ENCODE measurements at places on chromosomes 3 and 15.
A peak's percentile ranks its signal among the peaks of the same experiment; 100 is the strongest.

DNA sequence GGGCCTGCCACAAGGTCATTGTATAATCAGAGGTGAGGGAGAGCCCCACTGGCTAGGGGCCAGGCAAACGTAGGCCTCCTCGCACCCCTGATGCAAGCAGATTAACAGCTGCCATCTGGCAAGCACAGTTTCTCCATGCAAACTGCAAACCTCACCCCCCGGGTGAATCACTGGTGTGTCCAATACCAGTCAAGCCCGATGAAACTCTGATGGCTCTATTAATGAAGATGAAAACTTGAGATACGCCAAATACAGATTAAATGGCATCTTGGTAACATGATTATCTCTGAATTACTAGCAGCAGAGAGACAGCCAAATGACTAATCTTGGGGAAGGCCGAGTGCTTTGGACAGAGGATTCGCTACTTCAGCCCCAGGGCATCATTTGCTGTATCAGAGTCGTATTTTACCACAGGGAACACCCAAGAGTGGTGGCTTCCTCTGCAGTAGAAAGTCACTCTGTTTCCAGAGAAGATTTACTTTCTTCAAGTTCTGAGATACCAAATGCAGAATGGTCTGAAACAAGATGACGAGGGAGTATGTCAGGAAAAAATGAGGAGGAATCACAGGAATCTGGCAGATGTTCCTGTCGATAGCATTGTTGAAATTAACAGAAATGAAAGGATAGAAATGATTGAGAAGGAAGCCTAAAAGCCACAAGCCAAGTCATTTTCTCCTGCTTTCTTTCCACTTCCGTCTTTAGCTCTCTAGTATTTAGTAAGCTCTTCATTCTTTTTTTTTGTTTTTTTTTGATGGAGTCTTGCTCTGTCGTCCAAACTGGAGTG, 96.2 kb upstream of the NR2F2 start:
- DNase-seq = no peak

DNA sequence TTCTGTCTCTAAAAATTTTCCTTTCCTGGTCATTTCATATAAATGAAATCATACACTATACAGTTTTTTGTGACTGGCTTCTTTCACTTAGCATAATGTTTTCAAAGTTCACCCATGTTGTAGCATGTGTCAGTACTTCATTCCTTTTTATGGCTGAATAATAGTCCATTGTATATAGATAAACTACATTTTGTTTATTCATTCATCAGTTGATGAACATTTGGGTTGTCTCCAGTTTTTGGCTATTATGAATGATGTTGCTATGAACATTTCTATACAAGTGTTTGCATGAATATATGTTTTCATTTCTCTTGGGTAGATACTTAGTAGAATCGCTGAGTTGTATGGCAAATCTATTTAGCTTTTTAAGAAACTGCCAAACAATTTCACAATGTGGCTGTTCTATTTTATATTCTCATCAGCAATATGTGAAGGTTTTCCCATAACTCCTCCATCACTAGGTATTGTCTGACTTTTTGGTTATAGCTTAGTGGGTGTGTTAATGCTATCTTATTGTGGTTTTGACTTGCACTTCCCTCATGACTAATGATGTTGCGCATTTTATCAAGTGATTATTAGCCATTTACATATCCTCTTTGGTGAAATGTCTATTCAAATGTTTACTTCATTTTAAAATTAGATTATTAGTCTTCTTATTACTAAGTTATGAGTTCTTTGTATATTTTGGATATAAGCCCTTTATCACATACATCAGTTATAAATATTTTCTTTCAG, 21.7 kb upstream of the AP4E1 start:
- DNase-seq = no peak

GRCh38 chr3:149373235-149374125, 4.0 kb downstream of the TM4SF1 start:
- DNase-seq = no peak

DNA sequence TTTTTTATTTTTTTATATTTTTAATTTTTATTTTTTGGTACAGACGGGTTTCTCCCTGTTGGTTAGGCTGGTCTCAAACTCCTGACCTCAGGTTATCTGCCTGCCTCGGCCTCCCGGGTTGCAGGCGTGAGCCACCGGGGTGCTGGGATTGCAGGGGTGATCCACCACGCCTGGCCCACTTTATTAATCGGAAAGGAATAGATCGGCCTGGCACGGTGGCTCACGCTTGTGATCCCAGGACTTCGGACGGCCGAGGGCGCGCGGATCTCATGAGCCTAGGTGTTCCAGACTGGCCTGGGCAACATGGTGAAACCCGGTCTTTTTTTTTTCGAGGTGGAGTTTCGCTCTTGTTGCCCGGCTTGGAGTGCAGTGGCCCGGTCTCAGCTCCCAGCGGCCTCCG, 26.5 kb upstream of the TUBGCP5 start:
- no peak for DNase-seq

- peak; percentile 44 for DNase-seq
Measured at GRCh38 chr15:33021806-33022389, 172.6 kb downstream of the FMN1 start.

DNA sequence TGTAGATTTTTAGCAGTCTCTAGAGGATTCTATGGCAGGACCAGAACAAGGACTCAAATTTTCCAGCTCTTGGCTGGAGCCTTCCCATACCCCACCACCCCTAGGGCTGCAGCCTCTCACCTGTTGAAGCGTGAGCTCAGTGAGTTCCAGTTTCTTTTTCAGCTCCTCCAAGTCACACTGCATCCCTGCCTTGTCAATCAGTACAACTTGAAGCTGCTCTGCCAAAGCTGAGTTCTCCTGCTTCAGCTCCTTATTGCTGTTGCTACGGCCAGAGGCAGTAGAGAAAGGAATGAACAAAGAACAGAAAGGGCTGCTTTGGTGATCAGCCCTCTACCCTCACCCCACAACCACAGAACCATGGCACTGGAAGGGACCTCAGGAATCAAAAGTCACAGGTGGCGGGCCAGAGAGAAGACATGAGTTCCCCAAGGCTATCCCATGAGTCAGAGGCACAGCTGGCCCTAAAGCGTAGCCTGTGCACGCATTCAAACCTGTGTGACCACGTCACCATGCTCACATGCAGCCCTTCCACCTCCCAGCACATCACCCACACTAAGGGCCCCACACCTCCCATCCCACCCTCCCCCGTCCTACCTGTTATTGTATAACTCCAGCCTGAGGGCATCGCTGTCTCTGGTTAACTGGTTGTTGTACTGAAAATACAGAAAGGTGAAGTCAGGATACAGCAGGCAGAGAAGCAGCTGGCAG, 83.3 kb upstream of the C2CD4B start:
- no peak for DNase-seq

GRCh38 chr15:79186616-79187015, 95.9 kb upstream of the ANKRD34C start:
- DNase-seq = no peak

- no peak for DNase-seq
Measured at GRCh38 chr3:174667386-174667785, 191.7 kb upstream of the NAALADL2 start.

- DNase-seq = no peak
Measured at GRCh38 chr3:66744521-66744920, 243.7 kb upstream of the LRIG1 start.

DNA sequence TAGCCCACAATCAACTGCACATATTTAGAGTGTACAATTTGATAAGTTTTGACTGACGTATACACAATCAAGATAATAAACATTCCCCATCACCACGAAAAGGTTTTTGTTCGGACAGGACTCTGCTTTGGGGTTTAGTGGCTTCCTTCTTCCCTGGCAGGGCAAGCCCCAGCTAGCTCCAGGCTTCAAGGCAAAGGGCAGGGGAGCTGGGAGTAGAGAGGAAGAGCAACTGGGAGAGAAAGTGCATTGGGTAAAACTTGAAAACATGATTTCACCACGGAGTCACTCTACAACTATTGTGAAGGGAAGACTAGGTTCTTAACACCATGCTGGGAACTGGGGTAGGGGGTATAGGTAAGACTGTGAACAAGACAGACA, 185.1 kb upstream of the UBE2E1 start:
- no peak for DNase-seq

Data from globus pallidus (tissue), 1 donor.